ENCODE measurements at places on chromosomes 3 and 15.

DNA sequence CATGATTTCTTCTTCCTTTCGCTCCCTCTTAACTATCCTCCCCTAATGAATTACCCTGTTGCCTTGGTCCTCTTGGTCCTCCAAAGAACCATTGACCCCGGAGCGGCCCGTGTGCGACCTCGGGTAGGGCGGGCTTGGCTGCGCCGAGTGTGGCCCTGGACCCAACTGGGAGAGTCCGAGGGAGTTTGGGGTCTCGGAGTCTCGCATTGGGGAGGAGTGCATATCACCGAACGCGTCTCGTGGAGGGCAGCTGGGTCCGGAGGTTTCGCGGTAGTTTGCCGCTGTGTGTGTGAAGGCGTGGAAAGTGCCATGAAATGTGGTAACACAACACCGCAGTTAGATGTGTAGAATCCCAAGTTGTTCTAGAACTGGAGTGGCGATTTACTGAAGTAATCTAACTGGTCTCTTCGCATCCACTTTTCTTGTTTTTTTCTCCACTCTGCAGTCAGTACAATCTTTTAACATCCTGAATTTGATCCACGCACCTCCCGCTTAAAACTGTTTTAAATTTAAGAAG is 363 bp downstream of the GTF2E1 start:
- no peak for DNase-seq

DNA sequence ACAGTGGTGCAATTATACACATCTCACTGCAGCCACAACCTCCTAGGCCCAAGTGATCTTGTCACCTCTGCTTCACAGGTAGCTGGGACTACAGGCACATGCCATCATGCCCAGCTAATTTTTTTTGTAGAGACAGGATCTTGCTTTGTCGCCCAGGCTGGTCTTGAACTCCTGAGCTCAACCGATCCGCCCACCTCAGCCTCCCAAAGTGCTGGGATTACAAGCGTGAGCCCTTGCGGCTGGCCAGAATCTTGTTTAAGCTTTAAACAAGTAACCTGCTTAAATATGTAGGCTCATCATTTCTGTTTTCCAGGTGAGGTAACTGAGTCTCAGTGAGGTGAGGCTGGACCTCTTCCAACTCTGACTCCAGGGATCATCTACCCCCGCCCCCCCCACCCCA is 7.7 kb upstream of the PSTPIP1 start:
- no peak for DNase-seq

GRCh38 chr15:92074101-92074500 is 220.6 kb downstream of the SLCO3A1 start:
- DNase-seq, result no peak

DNA sequence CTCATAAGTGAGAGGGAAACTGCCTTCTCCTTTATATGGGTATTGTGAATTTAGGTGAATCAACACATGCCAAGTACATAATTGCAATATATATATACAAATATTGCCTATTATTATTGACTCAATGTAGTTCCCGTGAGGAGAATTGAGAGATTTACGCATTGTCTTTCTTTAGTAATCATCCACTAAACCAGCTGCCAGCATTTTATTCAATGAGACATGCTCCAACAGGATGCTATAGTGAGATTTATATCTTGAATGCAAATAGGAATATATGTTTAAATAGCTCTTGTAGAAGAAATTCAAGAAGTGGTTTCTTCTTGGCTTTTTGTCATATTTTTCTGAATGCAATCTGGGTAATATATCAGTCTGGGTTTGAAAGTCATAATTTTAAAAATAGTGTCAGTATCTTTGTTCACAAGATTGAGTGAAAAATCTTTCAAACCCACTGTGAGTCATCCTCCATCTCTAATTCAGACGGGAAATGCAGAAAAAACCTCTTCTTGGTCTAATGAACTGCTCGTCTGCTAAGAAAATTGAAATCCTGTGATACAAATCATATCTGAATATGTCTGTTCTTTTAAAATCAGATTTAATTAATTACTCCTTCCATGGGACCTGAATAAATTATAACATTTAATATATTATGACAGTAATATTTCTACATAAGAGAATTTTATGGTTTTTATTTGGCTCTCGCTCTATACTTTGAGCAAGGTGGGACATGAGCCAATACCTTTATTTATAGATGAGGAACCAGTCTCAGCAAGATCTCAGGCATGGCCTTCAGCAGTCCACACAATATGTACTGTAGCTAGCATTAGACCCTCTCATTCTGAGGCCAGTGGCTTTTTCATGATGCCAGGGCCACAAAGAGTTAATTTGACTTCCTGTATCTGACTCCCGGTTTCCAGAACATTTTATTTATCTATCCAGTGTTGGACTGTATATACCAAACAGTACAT is 516.0 kb downstream of the GABRG3 start:
- no peak for DNase-seq

- DNase-seq, result no peak
Observed at GRCh38 chr15:92109191-92109873, 255.8 kb downstream of the SLCO3A1 start.

DNA sequence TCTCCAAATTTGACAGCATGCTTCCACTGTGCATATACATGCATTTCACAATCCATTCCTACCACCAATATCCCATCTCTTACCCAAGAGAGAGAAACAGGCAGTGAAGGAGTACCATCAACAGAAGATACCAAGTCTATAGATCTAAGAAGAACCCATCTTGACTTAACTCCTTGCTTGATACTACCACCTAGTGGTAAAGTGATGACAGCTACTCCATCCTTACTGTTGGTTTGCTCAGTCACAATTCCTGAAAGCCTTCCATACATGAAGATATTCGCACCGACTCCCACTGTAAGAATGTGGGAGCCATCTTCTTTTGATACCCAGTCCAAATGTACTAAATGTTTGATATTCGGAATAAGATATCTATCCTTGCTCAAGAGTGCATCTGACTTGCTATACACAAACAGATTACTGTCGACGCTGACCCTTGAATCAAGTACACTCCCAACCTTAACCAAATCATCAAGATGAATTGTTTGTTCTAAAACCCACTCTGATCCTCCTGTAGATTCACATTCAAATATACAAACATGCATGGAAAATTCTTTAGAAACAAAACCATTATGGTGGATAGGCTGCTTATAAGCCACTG is 123.1 kb downstream of the DMXL2 start:
- no peak for DNase-seq

DNA sequence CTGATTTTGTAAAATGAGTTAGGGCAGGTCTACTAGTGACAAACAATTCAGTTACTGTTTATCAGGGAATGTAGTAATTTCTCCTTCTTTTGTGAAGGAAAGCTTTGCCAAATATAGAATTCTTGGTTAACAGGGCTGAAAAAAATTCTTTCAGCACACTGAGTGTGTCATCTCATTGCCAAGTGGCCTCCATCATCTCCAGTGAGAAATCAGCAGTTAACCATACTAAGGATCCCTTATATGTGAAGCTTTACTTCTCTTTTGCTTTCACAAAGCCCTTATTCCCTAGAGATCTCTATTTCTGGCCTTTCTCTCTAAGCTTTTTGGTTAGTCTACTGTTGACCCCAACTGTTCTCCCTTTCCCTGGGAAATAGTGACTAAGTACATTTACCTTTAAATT is 269.1 kb downstream of the SCAPER start:
- no peak for DNase-seq

DNA sequence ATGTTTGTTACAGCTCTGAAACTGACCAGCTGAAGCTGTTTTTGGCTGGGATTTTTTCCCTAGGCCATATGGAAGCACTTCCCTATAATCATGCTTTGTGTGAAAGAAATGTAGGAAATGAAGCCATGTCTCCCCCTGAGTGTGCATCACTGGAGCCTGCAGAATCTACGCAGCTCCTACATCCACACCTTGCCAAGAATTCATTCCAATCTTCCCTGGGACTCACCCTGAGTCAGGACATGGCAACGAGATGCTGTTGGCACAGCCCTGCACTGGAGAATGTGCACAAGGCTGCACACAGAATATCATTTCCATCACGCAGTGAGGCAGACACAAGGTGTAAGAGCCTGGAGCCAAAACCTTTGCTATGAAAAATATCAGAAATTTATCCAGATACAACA is 189.5 kb downstream of the ADAMTSL3 start:
- DNase-seq, result no peak

GRCh38 chr3:133894353-133895207 is 1.1 kb downstream of the RAB6B start:
- no peak for DNase-seq

- no peak for DNase-seq
Observed at GRCh38 chr3:81838457-81838856, 77.0 kb upstream of the GBE1 start.

DNA sequence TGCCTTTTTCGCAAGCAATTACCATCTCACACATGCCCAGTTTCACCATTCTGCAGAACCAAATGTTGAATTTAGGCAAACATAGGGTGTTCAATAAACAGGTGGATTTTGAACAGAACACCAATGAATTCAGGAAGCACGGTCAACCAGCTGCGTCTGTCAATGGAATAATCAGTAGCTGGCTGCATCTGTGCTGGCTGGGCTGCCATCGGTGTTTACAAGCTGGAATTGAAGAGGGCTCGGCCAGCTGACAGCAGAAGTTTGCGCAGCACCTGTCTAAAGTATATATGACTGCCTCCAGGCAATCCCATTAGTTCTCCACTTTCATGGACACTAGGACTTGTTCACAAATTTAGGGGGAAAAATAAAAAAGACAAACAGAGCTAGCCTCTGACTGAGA is 996.4 kb upstream of the CFAP20DC start:
- no peak for DNase-seq
